ENCODE measurements at places on chromosomes 16 and 17.

DNA sequence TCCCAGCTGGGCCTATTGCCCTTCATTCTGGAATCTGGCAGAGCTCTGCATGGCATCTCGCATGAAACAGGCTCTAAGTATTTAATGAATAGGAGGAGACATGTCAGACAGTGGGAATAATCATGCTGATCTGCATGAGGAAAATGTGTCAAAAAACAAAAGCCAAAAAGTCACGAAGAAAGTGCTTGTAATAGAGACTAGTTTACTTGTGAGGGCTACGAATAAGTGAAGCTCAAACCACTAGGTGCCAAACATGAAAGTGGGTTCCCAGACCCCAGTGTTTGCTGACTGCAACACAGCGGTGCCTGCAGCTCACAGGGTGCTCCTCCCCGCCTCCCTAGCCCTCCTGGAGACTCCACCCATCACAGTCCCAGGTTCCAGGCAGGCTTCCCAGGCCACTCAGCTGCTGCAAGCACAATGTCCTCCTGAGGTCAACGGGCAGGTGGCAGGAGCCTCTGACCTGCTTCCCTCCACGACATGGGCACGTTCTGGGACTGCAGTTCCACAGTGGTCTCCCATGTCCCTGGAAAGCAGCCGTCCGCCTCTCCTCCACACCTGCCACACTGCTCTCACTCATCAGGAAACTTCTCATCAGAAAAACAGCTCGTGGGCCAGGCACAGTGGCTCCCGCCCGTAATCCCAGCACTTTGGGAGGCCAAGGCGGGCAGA, 96.5 kb downstream of the ANKRD11 start:
- no peak for DNase-seq

DNA sequence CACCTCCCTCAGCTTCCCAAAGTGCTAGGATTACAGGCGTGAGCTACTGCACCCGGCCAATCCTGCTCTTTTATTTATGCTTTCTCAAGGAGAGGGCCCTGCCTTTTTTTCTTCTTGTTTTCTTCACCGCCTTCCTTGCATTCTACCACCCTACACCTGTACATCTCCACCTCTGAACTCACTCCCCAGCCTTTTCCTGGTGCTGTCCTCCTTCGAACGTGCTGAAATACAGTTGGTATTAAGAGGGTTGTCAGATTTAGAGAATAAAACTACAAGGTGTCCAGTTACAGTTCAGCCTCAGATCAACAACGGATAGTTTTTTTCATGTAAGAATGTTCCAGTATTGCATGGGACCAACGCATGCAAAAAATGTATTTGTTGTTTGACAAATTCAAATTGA, 1.7 kb downstream of the PIRT start:
- DNase-seq, result no peak

DNA sequence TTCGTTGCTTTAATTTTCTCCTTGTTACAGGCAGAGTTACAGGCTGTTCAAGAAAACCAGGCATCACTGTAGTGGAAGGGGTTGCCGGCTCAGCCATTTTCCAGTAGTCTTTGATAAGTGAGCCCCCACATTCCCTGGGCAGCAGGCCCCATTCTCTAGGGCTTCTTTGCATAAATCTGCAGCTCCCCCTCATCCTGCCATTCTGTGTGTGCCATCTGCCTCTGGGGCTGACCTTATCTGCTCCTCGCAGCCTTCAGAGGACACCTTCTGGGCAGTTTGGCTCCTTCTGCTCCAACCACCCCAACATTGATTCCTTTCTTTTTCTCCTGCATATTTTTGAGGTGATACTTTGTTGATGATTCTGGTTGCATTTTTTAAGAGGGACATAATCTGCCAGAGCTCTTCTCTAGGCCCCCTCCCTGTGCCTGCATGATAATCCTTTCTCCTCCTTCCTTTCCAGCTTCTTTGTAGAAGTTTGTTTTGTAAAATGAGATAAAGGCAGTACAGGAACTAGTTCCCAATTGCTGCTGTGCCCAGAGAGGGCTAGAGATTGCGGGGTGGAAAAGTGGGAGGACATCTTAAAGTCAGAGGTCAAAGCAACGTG, 17.1 kb downstream of the RND2 start:
- no peak for DNase-seq

- no peak for DNase-seq
Measured at GRCh38 chr17:80792373-80792781, 199.3 kb upstream of the CHMP6 start.

DNA sequence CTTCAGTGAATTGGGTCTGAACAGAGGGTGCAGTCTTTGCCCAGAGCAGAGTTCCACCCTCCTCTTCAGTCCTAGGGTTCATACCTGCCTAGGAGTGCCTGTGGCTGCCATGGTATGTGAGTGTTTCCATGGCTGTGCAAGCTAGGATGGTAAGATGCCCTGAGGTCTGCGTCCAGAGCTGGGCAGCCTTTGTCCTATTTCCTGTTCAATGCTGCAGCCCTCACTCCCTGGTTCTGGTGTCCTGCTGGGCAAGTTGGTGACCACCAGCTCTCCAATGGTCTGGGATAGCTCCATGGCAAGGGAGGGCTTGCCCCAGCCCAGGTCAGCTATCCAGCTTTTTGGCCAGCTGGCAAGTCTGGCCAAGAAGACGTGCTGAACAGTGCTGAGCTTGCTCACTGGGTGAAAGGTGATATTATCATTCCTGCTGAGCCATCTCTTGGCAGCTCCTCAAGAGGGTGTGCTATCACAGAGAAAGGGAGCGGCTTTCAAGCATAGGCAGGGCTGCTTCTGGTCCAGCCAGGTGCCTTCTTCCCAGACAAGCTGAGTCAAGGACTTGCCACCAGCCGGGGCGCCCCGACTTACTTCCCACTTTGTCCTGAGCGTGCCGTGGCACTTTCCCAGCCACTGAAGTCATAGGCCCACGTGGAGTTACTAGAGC, 13.0 kb upstream of the NFATC3 start:
- no peak for DNase-seq

DNA sequence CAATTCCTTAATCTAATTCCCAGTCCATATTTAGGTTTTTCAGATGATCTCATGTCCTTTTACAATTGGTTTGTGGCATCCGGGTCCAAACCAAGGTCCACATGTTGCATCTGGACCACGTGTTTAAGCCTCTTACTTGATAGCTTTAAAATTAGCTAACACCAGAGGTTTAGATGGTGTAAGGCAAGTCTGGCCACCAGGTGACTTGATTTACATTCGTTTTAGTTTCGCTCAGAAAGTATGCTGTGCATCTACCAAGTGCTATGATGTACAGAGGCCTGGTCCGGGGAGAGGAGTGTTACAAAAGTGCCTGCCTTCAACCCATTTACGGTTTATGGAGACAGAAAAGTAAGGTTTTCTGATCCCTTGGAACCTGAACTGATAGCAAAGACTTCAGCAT, 878 bp upstream of the DNAJA2 start:
- no peak for DNase-seq

GRCh38 chr16:1045993-1046911, 26.3 kb upstream of the SSTR5 start:
- DNase-seq, result no peak

GRCh38 chr17:34393401-34393800, 30.4 kb upstream of the CCL1 start:
- DNase-seq, result no peak

DNA sequence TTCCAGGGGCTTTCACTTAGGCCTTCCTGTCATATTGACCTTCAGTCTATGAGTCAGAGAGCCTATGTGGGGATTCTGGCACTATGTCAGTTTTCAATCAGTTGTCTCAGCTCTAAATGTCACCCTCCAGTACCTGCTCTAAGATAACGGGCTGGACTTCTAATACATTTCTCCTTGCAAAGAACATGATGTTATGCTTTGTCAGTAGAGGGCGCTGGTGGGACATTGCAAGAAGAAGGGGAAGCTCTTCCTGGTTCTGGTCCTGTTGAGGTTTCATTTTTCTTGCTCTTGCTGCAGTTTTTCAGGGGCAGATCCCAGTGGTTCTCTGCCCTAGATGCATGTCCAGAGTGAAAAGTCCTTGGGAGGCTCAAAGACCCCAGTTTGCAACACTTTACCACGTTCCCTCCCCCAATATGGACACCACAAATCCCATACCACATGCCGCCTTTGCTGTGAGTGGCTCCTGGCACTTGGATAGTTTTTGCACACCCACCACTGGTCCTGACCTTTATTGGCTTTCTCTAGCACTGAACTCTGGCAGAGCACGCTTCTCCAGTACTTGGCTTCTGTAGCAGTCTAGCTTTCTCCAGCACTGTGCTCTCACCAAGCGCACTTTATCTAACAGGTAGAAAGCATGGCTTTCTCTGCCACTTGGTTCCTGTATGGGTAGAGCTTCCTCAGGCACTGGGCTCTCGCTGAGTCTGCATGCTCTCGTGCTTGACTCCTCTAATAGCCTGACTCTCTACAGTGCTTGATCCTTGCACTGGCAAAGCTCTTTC, 49.0 kb downstream of the BCL7C start:
- peak; percentile 78 for DNase-seq

GRCh38 chr16:65038100-65038499, 83.8 kb downstream of the CDH11 start:
- no peak for DNase-seq

GRCh38 chr17:75622076-75622475, 11.2 kb upstream of the SMIM5 start:
- no peak for DNase-seq

DNA sequence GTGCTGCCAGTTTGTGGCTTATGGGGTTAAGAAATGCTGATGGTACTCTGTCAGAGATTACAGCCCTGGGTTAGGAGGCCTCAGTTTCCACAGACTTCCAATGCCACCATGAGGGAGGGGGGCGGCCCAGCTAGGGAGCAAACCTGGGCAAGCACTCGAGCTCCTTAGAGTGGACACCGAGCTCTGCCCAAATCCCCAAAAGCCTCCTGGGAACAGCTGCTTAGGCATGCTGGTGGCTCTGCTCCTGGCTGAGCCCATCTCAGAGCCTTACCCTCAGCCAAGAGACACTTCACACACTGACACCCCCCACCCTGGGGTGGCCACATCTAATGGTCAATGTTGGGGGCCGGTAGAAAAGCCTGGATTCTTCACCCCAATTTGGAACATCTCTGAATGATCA, 66.1 kb downstream of the C16orf78 start:
- DNase-seq, result no peak

DNA sequence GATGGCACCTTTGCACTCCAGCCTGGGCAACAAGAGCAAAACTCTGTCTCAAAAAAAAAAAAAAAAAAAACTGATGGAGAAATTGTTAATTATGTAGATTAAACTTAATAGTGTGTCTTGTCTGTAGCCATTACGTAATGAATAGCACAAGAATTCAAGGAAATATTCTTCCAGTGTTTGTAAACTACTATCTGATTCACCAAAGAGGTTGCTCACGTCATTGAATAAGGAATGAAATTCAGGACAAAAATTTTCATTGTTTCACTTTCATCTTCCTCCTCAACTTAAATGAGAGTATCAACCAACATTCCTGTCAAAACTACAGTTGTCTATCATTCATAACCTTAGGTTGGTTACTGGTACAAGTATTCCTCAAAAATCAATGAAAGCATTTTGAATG, 30.7 kb upstream of the MYO18A start:
- DNase-seq, result no peak

DNA sequence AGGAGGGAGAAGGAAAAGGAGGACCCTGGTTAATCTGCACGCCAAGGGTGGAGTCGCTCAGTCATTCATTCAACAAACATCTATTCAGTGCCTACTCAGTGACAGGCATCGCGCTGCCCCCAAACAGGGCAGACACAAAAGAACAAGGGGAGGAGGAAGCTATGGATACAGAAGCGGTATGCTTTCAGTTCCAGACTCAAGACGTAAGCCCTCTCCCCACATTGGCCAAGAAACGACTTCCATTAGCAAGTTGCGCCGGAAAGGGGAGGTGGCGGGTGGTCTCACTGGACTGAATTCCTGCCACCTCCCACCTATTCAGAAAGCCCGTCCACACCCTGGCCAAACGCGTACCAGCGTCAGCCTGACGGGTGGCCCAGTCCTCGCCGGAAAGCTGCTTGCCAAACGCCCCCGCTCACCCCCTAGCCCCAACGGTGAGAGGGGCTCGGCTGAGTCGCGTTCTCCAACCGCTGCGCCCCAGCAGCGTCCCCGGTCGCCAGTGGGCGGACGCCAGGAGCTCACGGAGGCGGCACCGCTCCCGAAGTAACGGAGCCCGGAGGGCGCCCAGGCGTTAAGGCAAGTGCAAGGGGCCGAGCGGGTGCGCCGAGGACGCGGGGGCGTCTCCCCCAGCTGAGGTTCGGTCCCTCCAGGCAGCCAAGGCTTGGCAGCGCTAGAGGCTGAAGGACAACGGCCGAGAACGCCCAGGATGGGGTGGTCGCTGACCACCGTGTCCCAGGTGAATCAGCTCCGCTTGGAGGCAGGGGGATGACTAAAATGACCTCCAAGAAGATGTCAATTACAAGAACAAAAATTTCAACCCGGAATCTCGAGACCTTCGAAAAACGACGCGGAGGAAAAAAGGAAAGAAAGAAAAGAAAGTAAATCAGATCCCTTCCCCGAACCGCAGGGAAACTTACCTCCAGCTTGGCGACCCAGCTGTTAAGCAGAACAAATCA, 470.7 kb downstream of the SOX9 start:
- no peak for DNase-seq

GRCh38 chr17:41211845-41212466, 14.5 kb upstream of the KRTAP9-2 start:
- peak; percentile 52 for DNase-seq

- no peak for DNase-seq
Measured at GRCh38 chr17:17798573-17799255, 38.1 kb downstream of the SREBF1 start.

GRCh38 chr16:80628254-80628653, 87.5 kb downstream of the DYNLRB2 start:
- DNase-seq, result no peak

- no peak for DNase-seq
Measured at GRCh38 chr17:66929591-66929990, 34.9 kb upstream of the CACNG4 start.

GRCh38 chr17:9544221-9544620, 31.4 kb downstream of the STX8 start:
- DNase-seq, result no peak

DNA sequence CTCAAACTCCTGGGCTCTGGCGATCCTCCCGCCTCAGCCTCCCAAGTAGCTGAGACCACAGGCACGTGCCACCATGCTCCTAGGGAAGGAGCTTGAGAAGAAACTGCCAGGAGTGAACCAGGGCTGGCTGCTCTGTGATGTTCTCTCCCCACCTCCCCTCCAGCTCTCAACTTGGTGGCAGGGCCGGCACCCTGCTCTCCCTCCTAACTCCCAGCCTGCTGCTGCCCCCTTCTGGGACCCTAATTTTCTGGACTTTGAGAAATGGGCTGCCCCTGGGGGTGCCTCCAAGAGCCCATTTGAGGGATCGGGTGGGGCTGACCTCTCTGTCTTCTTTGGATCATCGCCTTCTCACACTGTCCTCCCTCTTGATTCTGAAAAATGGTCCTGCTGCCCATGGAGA, 14.9 kb upstream of the STAT3 start:
- DNase-seq, result no peak

GRCh38 chr16:49754495-49755312, 101.2 kb downstream of the ZNF423 start:
- DNase-seq, result no peak

GRCh38 chr17:67637901-67638641, 79.7 kb upstream of the NOL11 start:
- no peak for DNase-seq

GRCh38 chr17:43757171-43757660, 1.4 kb downstream of the SOST start:
- DNase-seq, result no peak

- DNase-seq, result peak; percentile 7
Measured at GRCh38 chr16:51119556-51119955, 31.5 kb downstream of the SALL1 start.

All from AG09309 (cell line).